ENCODE measurements at places on chromosomes 2 and 18. TPM values are rescaled to one million over a fixed set of nuclear protein-coding genes. Genes with fewer than 3 reads are reported as not detected.

Gene PFN4
- total RNA-seq, result not detected

Gene CRYGD
- total RNA-seq, result not detected

Gene MC5R
- not detected for total RNA-seq

Gene PARD3B
- 0.06 TPM for total RNA-seq

Gene MYO7B
- total RNA-seq, result 0.17 TPM

Data from activated CD8-positive, alpha-beta memory T cell treated with anti-CD3 and anti-CD28 coated beads for 36 hours (primary cell).